ENCODE measurements at places on chromosomes 7 and 10.

- DNase-seq: no peak
Measured at GRCh38 chr10:30282221-30282620, 66.9 kb downstream of the MTPAP start.

DNA sequence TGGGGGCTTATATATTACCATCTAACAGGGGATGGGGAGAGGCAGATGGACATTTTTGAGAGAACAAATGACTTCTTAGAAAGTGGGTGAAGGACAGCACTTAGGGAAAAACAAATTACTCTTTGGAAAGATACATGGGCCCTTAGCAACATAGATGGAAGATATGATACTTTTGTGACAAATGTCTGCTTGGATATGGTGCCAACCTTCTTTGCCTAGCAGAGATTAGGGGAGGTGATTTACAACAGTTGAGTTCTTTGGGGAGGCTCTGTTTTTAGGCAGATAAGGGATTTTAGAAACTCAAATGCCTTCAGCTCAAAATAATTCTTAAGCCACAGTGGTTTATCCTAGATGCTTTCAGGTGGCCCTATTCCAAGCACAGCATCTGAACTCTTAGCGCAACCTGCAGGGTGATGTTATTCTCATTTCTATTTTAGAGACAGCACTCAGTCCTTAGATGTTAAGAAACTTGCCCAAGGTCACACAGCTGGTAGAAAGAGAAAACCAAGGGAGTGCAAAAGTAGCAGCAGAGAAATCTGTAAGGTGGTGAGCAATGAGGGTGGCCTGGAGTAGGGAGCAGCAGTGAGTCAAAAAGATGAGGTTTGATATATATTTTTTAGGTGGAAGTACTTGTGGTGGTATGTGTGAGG, 75.1 kb upstream of the KMT2E start:
- no peak for DNase-seq

DNA sequence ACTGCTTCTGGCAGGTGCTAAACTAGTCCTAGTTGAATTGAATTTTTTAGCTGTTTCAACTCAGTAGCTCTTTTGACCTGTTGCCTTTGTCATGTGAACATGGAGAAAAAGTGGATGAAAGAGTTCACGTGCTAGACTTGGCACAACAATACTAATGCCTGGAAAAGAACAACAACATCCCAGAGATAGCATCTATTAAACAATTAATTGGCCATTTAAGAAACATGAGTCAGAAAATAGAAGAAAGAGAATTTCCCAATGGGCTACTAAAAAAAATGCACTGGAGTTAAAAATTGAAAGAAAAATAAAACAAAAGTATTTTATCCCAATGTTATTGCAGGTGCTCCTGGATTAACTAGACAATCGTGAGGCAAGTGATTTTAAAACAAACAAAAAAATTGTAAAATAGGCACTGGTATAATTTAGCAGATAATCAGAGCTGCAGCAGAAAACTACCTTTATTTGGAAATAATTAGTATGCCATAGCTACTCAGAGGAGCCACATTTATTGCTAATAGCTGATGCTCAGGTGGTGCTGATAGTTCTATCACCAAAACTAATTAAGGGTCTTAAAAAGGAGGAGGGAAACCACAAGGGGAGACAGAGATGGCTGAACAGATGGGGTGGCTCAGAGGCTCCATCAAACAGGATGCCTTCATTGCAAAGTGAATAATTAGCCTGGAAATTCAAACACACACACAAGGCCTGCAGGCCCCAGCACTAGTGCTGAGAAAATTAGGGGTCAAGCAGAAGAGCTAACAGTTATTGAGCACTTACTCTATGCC, 17.6 kb downstream of the CCDC71L start:
- DNase-seq: no peak

DNA sequence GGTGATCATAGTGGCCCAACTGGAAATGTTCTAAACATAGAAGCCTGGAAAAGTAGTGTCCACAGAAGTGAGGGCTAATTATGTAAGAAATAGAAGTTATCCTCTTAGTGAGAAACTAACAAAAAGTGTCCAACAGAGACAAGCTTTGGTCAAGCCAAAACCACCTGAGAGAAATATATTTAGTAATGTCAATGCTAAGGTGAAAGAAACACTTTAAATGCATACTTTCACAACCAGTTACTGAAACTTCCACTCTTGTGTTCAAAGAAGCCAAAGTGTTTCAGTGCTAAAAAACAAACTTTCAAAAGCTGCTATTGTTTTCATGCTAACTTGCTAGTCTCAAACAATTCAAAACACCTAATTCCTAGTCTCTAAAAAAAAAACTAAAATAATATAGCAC, 18.1 kb downstream of the RAB11FIP2 start:
- no peak for DNase-seq

GRCh38 chr10:67723601-67724000, 27.6 kb upstream of the CTNNA3 start:
- no peak for DNase-seq

DNA sequence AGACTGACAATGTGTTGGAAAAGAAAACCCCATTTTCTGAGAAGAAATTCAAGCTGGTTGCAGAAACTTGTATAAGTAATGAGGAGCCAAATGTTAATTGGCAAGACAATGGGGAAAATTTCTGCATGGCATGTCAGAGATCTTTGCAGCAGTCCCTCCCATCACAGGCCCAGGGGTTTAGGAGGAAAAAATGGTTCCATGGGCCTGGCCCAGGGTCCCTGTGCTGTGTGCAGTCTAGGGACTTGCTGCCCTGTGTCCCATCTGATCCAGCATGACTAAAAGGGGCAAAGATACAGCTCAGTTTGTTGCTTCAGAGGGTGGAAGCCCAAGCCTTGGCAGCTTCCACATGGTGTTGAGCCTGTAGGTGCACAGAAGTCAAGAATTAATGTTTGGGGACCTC, 440.3 kb upstream of the TPK1 start:
- DNase-seq: no peak

- DNase-seq: no peak
Measured at GRCh38 chr7:33754933-33755928, 150.1 kb upstream of the BMPER start.

DNA sequence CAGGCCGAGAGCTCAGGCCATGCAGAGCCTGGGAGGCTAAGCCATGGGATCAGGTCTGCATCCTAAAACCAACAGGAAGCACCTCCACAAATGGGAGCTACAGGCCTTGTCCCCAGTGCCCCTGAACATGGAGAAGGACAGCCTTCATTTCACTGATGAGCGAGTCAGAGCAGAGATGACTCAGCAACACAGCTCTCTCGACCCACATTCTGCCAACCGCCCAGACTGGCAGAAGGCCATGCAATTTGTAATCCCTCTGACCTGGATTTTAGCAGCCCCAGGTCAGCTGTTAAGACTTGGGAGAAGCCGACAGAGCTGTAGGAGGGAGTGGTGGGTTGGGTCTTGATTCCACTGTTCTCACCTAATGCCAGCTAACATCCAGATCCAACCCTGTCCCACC, 25.5 kb downstream of the VOPP1 start:
- DNase-seq: no peak

DNA sequence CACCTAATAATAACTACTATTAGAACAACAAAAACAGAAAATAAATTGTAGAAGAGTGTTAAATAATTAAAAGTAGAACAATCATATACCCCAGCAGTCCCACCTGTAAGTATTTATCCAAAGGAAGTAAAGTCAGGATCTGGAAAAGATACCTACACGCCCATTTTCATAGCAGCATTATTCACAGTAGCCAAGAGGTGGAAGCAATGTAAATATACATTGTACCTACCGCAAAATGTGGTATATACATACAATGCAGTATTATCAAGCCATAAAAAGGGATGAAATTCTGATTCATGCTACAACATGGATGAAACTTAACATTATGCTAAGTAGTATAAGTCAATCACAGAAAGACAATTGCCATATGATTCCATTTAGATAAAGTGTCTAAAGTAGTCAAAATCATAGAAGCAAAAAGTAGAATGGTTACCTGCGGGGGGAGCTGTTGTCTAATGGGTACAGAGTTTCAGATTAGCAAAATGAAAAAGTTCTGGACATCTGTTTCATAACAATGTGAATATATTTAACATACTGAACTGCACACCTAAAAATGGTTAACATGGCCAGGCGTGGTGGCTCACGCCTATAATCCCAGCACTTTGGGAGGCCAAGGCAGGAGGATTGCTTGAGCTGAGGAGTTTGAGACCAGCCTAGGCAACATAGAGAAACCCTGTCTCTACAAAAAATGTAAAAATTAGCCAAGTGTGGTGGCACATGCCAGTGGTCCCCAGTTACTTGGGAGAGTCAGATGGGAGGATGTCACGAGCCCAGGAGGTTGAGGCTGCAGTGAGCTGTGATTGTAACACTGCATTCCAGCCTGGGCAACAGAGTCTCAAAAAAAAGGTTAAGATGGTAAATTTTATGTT, 6.0 kb upstream of the TMED4 start:
- DNase-seq: no peak

DNA sequence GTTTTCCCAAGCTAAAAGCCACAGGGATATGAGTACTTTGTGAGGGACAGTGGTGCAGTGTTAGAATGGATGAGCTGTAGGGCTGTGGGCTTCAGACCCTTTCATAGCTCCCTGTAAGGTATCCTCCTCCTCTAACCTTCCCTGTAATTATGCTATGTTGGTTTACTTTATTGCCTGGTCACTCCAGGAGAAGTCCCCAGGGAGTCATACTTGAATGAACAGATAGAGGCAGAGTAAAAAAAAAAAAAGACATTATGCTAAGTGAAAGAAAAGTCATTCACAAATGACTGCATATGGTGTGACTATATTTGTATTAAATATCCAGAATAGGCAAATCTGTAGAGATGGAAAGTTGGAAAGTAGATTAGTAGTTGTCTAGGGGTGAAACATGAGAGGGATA, 434.4 kb downstream of the AUTS2 start:
- no peak for DNase-seq

DNA sequence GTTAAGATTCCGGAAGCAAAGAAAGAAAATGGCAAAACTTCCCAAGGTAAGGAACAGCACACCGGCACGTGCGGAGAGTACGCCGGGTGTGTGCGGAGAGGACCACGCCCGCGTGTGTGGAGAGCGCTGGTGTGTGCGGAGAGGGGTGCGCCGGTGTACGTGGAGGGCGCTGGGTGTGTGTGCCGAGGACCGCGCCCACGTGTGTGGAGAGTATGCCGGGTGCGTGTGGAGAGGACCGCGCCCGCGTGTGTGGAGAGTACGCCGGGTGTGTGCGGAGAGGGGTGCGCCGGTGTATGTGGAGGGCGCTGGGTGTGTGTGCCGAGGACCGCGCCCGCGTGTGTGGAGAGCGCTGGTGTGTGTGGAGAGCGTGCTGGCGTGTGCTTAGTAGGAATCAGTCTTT, 48.6 kb upstream of the DPYSL4 start:
- DNase-seq: no peak

DNA sequence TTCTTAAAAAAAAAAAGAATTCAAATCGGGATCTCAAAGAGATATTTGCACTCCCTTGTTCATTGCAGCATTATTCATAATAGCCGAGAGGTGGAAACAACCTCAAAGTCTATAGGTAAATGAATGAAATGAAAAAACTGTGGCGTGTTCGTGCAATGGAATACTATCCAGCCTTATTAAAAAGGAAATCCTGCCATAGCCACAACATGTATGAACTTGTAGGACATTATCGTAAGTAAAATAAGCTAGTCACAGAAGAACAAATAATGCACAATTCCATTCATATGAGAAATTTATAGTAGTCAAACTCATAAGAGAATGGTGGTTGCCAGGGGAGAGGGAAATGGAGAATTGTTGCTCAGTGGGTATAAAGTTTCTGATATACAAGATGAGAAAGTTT, 37.9 kb downstream of the GRK5 start:
- DNase-seq: no peak

- peak; percentile 18 for DNase-seq
Measured at GRCh38 chr7:954330-955238, at the start of gene ADAP1. Gene ADAP1, minus strand, starts transcription at chr7:954680. Its CDS starts 203 bp downstream, at chr7:954477.

- DNase-seq: no peak
Measured at GRCh38 chr10:28644647-28645046, 32.7 kb upstream of the BAMBI start.

DNA sequence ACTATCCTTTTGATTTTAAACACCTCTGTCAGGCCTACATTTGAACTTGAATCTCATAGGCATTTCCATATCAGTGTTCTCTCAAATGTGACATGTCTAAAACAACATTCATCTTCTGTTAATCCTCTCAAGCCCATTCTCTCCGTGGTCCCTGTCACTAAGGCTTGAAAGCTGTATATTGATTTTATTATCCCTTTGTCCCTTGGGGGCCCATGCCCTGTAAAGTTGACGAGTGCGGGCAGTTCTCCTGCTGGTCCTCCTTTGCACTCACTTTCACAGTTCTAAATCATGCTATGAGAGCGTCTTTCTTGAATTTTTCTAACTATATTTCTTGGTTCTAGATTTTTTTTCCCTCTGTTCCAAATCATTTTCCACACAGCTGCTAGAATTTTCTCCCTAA, 27.3 kb downstream of the GALNT11 start:
- no peak for DNase-seq

DNA sequence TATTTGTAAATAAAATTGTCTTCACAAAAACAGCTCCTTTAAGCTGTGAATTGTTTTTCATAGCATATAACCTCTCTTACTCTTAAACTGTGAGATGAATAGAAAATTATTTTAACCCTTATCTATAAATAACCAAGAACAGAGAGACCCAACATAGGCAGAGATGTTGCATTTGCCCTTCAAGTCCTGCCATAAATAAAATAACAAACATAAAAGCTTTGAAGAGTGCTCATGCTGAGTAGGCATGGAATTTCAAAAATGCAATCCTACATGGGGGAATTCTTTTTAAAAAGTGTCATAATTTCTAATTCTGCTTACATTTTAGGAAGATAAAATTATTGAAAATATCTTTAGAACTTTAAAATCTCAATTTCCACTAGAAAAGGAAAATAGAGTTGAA, 124.1 kb upstream of the FERD3L start:
- no peak for DNase-seq

- no peak for DNase-seq
Measured at GRCh38 chr7:128259131-128260061, 18.3 kb downstream of the LEP start.

GRCh38 chr10:52313933-52314821, at the start of gene DKK1:
Gene DKK1, plus strand, starts transcription at chr10:52314281. Its CDS starts 154 bp downstream, at chr10:52314435.
- no peak for DNase-seq

DNA sequence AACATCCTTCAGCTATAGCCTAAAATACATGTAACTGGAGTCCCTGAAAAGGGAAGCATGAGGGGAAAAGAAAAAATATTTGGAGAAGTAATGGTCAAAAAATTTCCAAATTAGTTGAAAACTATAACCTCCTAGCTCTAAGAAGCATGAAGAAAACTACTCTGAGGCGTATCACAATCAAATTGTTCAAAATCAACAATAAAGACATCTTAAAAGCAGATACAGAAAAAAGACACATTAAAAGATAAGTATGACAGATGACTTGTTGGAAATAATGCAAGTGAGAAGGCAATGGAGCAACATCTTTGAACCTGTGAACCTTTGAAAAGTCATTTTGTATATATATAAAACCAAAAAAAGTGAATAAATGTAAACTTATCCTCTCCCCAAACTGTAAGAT, 93.1 kb downstream of the RNF32 start:
- no peak for DNase-seq

- DNase-seq: no peak
Measured at GRCh38 chr7:17369691-17370426, 71.4 kb downstream of the AHR start.

Measured in stimulated activated CD8-positive, alpha-beta memory T cell treated with anti-CD3 and anti-CD28 coated beads, Interleukin-2, amount 100 ng/mL, for 1 hour (primary cell).